ENCODE measurements at places on chromosomes 1 and 21.

DNA sequence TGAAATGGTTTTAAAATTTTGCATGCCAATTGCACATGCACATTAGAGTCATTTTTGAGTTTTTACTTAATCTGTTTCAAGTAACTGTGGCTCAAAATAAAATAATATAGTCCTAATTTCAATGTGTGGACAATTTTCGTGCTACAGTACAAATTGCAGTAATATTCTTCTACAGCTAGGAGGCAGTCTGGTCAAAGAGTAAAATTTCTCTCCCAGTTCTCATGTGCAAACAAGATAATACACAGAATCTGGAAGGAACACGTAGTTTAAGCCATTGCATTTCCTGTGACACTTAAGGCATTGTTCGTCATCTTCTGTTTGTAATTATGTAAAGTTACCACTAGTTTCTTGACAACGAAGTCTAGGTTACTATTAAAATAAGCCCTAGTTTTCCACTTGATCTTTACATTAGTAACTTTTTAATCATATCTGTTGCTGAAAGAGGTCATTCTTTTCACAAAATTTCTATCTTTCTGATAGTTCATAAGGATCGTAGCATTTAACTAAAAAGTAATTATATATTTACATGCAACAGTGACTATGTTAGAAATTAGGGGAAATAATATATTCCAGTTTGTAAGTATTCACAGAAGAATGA is 28.9 kb downstream of the ODR4 start:
- no peak for DNase-seq

DNA sequence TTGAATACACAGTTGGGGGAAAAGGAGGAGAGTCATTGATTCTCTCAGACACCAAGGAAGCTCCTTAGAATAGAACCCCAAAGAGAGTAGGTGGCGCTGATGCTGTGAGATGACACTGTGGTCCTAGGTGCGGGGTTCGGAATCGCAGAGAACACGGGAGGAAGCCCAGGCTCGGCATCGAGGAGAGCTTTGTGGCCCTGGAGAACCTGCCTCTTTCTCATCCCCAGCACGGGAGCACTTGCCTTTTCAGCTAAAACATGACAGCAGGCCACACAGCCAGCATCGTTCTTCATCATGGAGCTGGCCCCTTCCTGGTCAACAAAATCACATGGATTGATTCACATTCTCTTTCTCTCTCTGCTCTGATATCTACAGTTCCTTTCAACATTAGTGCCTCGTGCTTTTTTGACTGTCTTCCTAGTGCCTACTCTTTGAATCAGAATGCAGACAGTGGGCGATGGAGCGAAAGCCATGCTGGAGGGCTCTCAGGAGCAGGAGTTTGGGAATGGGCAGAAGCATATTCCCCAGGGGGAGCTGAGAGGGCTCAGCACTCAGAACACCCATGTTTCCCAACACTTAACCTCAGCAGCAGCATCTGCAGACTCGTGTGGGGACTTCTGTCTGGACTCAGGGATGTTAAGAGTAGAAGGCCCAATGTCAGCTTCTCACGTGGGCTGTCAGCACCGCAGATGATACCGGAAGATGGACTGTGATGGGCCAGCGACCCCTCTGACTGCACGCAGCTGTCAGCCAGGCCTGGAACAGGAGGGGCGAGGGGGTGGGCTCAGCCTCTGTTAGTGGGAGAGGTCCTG is 539.4 kb downstream of the KIF26B start:
- no peak for DNase-seq

DNA sequence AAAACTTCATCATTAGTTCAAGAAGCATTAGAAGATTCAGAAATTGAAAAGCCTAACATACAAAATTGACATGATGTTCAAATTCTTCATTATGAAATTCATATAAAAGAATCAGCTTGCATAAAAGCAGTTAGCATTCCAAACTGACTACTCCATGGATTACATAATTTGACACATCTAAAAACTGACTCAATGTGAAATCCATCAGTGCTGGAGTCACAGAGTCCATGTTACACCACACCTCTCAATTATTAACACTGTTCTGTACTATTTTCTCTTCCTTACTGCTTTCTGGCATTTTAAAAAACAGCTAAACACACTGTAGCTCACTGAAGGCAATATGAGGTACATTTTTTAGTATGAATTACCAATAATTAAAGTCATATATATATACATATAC is 28.0 kb downstream of the ARHGAP29 start:
- no peak for DNase-seq

GRCh38 chr1:183636334-183636682 is 725 bp upstream of the ARPC5 start:
- DNase-seq = no peak

GRCh38 chr1:156807627-156808026 is 9.0 kb downstream of the SH2D2A start:
- peak; percentile 68 for DNase-seq

DNA sequence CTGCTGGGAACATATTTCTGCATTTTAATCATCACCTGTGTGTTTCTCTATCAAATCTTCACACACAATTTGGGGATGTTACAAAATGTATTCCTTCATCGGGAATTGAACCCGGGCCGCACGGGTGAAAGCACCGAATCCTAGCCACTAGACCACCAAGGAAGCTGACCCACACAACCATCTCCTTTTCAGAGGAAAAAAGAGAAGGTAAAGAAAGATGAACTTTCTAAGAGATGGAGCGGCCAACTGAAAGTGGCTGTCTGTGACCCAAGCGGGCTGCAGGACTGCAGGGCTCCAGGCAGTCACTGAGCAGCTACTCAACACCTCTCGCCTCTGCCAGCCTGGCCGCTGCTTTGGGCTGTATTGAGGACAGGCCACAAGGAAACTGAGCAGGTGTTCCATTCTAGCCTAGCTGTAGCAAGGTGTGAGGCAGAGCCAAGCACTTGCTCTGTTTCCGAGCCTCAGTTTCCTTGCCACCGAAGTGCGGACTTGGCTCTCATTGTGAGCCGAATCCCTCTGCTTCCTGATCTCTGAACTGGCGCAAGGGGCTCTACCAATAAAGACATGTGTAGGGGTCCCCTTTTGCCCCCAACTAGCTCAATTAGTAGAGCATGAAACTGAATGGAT is 156.9 kb upstream of the NBPF11 start:
- no peak for DNase-seq

DNA sequence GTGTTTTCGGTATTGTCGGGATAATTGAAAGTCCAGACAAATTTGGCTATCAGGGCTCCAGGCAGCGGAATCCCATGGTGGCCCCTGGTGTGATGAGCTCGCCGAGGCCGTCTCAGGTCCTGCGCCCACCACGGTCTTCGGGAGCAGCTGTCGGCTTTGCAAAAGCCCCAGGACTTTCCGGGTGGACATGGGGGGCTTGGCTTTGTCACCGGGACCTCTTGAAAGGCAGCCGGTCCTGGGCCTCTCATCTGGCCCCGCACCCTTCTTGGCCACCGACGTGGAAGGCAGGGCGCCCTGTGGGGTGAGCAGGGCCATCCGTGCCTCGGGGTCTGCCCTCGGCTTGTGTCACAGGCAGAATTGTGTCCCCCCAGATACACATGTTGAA is 87.1 kb upstream of the ACTRT2 start:
- DNase-seq = no peak

GRCh38 chr1:200409203-200409760 is 554 bp downstream of the ZNF281 start:
- peak; percentile 81 for DNase-seq

- no peak for DNase-seq
Measured at GRCh38 chr1:59414406-59415133, 117.7 kb downstream of the FGGY start.

- DNase-seq = no peak
Measured at GRCh38 chr1:241299347-241299746, 57.7 kb downstream of the RGS7 start.

Data from activated CD8-positive, alpha-beta memory T cell treated with anti-CD3 and anti-CD28 coated beads, Interleukin-2, amount 50 U/mL, for 48 hours (primary cell).